ENCODE measurements at places on chromosomes 13 and 19.

- DNase-seq, result no peak
Observed at GRCh38 chr13:81779876-81780275, 1439.0 kb upstream of the SPRY2 start.

- no peak for DNase-seq
Observed at GRCh38 chr19:52237197-52237596, 32.2 kb upstream of the ZNF766 start.

DNA sequence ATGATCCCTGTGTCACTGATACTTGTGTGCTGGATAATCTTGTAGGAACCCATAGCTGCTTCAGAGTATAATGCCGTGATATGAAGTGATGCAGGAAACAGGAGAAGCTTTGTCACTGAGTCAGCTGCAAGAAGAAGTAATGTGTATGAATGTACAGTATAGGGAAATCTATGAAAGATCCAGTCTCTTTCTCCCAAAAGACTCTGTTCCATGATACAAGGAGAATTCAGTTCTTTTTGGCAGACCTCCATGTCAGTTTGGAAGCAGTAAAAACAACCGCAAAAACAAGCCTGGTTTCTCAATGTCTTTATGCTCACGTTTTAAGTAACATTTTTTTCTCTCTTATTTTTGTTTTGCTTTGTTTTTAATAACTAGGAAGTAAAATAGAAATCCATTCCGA lies 33.9 kb downstream of the PCDH17 start:
- DNase-seq, result no peak

DNA sequence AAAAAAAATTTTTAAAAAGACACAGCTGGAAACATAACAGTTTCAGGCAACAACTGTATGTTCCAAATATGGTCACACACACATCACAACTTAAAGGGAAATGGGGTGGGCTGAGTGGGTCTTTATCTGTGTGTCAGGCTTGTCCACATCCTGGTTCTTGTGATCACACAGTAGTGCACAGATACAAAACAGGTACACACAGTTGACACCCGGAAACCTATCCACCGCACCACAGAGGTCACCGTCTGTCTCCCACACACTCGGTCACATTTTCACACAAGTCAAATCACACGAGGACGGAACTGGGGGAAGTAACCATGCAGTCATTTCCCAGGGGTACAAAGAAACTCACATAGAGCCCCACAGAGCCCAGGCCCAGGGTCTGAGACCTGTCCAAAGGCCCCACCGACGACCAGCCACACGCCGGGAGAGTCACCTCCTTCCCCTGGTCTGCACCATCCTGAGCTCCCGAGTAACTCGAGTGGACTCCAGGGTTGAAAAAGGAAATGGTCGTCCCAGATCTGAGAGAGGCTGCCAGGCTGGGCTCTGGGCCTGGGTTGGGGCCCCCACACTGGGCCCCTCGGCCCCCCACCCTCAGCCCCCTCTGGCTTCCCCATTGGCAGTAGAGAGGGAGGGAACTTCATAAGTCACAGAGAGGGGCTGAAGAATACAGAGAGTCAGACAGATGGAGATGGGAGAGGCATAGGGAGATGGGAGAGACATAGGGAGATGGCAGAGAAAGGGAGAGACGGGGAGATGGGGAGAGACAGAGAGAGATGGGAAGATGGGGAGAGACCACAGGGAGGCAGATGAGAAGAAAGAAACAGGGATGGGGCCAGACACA lies 1.3 kb upstream of the PPAN start:
- no peak for DNase-seq

- DNase-seq, result no peak
Observed at GRCh38 chr19:7480970-7481255, 7.9 kb downstream of the PEX11G start.

DNA sequence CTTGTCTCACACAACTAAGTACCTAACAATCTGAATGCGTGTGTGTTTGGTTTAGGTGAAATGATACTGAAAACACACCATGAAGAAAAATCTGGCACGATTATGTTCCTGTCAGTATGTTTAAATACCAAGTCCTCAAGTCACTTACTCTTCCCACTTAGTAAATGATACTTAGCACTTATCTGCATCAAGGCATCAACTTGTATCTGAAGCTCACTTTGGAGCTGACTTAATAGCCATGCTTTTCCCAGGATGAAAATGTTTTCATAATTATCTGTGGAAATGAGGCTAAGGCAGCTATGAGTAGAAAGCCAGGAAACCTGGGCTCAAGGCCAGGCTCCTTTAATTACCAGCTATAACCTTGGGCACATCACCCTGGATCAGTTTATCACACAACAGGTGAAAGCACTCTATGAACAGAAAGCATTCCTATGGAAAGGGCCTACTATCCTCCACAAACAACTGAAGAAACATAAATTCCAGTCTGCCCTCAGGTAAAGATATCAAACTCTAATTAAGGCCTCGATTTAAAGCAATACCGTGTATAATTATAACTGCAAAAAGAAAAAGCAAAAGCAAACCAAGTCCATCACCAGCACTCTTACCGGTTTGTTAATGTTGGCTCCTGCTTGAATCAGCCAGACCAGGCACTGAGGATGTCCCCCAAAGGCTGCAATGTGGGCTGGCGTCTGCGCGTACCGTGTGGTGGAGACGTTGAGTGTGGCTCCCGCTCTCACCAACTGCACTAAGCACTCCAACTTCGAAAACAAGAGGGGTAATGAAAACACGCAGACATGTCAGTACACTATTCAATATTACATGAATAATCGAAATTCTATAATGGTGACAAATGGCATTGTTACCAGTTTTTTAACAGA lies 4.6 kb downstream of the ANKRD10 start:
- no peak for DNase-seq

DNA sequence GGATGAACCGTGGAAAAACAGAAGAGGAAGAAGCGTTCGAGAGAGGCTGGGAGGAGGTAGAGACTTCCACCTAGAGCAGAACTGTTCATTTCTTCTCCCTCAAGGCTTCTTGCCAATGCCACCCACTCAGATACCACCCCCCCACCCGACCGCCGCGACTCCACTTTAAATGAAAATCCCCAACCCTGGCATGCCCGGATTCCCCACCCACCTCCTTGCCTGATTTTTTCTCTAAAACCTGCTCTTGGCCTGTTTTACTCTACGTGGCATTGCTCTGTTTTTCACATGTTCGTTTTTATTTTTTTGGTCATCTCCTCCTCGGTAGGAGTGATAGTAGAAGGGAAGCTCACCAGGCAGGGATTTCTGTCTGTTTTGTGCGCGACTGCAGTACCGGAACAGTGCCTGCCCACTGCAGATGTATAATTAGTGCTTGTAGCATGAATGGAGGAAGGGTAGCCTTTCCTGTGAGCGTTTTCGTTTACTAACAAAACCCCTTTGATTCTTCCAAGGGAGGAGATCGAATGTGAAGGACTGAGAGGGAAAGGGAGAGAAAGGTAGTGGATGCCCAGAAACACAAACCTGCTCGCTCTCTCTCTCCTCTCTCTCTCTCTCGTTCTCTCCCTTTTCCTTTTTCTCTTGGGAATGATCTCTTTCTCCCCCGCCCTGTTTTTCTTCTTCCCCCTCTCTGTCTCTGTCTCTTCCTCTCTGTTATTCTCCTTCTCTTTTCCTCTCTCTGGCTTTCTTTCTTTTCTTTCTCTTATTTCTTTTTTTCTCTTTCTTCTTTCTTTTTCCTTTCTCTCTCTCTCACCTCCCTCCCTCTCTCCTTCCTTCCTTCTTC lies 2.2 kb downstream of the CD70 start:
- DNase-seq, result no peak

DNA sequence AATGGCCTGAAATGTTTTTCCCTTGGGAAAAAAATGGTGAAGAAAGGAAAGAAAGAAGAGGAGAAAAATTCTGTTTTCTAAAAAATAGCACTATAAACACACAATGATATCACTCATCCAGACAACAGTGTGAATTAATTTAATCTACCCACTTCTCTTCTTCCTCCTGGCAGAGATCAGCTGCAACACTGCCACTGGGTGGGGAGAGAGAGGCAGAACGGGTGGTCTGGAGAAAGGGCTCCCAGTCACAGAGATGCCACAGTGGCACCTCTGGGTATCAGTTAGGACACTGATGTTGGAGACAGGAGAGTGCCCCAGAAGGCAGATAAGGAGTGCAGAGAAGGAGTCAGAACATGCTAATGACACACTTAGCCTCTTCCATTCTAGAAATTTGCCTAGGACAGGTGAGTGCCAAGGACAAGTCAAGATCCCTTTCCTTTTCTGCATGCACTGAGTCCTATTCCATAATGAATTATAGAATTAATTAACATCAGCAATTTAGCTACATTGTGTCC lies 168.6 kb downstream of the SUCLA2 start:
- no peak for DNase-seq

- DNase-seq, result no peak
Observed at GRCh38 chr19:20422216-20423205, 143.1 kb downstream of the ZNF737 start.

DNA sequence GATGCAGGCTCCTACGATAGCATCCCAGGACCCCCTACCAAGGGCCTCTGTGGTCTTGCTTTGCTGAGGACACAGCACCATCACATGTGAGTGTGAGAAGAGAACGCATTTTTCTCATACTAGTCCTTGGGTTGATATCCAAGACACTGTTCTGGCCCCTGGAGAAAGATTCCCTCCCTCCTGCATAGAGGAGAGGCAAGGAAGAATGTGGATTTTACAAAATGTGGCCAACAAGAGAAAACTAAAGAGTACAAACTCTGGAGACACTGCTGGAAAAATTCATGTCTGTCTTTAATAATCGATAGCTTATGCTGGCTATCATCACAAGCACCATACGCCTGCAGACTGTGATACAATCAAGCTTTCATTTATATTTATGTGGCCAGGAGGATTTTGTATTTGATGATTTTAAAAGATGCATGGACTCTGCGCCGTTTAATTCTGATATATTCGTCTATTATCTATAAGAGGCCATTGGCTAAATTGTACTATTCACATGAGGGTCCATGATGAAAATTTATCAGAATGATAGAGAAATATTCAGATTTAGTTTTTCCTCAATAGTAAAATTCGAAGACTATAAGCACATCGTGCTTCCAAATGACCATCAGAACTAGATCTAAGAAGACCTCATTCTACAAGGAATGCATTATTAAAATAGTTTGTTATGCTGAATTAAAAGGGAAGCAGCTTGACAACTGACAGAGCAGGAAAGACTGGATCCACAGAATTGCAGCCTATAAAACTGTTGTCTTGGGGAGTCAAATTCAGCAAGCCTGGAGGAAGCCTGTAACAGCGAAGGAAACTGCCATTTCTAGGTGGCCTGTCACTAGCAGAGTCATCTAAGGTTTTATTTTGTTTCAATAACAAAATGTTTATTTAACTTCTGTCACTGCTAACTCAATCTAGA lies 578.7 kb downstream of the DIAPH3 start:
- no peak for DNase-seq

DNA sequence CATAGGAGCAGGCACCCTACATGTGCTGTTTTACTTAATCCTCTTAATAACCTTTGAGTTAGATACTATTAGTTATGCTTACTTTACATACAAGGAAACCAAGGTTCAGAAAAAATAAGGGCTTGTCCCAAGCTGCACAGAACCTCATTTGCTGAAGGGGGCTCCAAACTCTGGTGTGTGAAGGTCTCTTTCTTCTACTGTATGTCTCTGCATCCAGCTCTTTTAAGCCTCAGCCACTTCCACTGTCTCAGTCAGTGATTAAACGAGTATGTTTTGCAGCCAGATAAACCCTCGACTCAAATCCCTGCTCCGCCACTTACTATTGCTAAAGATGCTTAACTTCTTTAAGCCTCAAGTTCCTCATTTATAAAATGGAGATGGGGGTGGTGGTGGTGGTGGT lies 112.4 kb upstream of the WASF3 start:
- DNase-seq, result no peak

DNA sequence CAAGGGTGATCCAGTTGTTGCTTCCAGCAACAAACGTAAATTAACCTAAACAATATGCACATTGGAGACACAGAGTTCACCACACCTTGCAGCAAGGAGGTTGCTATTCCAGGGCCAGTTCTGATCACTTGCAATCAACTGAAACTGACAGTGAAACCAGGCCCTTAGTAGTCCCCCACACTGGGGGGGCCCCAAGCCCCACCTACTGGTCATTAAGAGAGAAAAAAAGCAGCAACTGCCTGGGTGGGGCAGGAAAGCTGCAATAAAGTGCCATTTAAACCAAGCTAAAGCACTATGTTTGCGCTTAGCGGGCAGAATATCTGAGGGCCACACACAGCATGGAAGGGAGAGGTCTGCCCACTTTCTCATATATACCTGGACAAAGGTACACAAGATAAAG lies 51.5 kb downstream of the ATP7B start:
- DNase-seq, result no peak

- no peak for DNase-seq
Observed at GRCh38 chr13:113305208-113305607, 8.2 kb downstream of the LAMP1 start.

- DNase-seq, result no peak
Observed at GRCh38 chr19:52748336-52748950, 13.6 kb upstream of the ZNF611 start.

GRCh38 chr19:23403581-23404324 lies 8.5 kb upstream of the ZNF91 start:
- no peak for DNase-seq

DNA sequence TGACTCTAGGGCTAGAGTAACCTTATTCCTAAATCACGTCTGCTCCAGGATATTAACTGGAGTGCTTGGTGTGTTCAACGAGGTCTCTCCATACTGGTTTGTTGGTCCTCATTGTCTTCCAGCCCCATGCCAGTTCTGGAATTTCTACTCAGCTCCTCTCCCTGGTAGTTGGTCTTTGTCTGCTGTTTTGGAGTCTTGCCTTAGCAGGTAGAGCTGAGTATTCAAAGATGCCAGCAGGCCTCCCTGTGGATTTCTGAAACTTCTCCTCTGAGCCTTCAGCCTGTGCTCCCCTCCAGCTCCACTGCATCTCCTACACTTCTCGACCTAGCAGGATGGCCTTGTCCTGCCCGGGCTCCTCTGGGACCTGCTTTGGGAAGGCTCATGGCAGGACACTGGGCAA lies 25.5 kb downstream of the SOX1 start:
- DNase-seq, result no peak

- no peak for DNase-seq
Observed at GRCh38 chr13:101465877-101466276, 13.4 kb downstream of the ITGBL1 start.

- no peak for DNase-seq
Observed at GRCh38 chr19:48480558-48481500, 11.7 kb downstream of the CYTH2 start.

DNA sequence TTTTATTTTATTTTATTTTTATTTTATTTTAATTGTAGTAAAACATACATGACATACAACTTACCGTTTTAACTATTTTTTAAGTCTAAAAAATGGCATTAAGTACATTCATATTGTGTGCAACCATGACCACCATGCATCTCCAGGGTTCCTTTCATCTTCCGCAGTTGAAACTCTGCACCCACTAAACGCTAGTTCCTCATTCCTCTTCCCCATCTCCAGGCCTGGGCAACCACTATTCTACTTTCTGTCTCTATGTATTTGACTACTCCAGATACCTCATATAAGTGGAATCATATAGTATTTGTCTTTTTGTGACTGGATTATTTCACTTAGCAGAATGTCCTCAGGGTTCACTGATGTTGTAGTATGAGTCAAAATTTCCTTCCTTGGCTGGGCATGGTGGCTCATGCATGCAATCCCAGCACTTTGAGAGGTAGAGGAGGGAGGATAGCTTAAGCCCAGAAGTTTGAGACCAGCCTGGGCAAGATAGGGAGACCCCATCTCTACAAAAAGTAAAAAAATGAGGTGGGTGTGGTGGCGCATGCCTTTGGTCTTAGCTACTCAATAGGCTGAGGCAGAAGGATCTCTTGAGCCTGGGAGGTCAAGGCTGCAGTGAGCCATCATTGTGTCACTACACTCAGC lies 55.7 kb upstream of the ZNF507 start:
- DNase-seq, result no peak

GRCh38 chr19:11088506-11089253 lies 583 bp upstream of the LDLR start:
- DNase-seq, result no peak

Measured in hematopoietic multipotent progenitor cell treated with erythropoietin and hydrocortisone succinate and interleukin-3 and kit ligand, for 17 days (in vitro differentiated cells).